Posterior cingulate gyrus (tissue), 11 donors: ENCODE measurements at places on chromosomes 16 and 17.

GRCh38 chr17:39081851-39082250 is 69.6 kb downstream of the PLXDC1 start:
- DNase-seq = no peak

- DNase-seq = no peak
These were observed 20.7 kb downstream of the CD7 start for GRCh38 chr17:82296511-82297279.

DNA sequence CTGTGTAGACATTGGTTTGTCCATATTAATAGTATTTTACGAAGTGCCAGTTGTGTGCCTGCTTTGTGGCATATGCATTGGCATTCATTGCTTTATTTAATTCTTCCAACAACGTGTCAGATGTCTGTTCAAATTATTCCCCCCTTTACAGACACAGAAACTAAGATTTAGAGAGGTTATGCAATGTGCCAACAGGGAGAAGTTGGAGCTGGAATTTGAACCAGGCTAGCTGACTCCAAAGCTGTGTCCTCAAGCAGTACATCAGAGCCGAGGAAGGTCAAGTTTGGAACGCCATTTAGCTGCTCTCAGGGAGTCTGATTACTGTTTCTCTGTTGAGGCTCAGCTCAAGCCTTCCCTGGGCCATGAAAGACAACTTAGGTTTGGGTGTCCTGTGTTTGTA is 232.3 kb downstream of the WWOX start:
- no peak for DNase-seq

GRCh38 chr16:2212362-2213324 is 2.0 kb upstream of the BRICD5 start:
- DNase-seq = no peak

DNA sequence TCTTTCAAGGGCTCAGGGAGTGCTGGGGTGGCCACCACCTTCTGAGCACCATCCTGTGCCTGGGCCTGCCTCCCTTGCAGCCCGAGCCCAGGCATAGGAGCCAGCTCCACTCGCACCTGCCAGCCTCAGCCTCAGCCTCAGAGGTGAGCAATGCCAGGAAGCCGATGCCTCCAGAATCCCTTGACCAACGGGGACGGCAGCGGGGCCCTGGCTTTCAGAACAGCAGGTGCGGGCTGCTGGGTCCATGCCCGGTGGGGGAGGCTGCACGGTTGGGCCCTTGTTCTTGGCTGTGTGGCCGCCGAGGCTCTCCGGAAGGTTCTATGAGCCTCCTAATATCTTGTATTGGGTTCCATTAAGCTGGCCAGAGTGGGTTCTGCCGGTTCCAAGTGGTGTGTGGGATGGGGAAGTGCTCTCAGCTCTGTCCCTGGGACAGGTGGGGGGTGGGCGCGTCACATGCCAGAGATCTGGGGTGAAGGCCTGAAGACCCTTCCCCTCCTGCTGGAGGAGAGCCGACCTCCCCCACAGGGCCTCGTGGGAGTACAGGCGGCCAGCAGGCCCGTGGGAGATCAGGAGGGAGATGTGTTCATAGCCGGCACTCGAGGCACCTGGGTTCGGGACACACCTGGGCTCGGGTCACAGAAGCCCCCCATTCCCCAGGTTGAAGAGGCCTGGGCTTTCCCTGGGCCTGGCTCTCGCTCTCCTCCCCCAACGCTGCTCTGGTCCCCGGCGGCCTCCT is 27.0 kb downstream of the NPTX1 start:
- no peak for DNase-seq

DNA sequence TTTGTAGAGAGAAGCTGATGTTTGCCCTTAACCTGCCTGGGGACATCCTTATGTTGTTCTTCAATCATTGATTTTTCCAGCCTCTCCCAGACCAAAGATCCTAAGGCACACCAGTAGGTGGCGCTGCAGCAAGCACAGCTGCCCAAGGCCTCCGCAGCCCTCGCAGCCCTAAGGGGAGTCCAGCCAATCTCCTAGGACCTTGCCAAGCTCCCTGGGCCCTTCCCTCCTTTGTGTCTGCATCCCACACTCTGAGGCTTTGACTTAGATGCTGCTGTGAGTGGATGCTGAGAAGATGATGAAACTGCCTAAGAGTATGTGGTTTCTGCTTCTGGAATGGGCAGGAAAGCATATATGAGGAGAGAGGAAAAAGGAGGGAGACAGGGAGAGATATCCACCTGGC is 47.1 kb downstream of the SPACA3 start:
- peak; percentile 58 for DNase-seq

DNA sequence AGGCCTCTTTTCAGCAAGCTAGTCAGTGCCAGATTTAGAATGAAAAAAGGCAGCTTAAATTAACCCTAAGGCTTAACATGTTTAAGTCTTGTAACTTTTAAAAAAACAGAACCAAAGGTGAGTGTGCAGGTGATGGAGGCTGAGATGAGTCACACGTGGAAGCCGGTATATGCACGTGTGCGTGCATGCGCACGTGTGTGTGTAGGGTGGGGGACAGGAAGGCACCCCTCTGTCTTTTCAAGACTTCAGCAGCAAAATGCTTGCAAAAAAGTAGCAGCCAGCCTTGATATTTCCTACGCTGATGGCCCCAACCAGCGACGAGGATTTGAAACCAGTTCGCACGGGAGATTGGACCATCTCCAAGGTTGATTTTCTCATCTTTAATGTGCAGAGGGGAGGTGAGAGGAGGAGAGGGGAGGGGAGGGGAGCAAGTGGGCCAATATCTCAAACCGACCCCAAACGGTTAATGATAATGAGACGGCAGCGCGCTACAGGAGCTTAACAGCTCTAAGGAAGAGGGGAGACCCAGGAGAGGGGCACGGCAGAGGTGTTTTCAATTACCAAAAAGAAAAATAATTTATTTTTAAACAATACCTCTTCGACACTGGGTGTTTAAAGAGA is 154.7 kb downstream of the ZNF423 start:
- no peak for DNase-seq

- no peak for DNase-seq
These were observed 25.6 kb upstream of the CLEC18B start for GRCh38 chr16:74446866-74447265.

DNA sequence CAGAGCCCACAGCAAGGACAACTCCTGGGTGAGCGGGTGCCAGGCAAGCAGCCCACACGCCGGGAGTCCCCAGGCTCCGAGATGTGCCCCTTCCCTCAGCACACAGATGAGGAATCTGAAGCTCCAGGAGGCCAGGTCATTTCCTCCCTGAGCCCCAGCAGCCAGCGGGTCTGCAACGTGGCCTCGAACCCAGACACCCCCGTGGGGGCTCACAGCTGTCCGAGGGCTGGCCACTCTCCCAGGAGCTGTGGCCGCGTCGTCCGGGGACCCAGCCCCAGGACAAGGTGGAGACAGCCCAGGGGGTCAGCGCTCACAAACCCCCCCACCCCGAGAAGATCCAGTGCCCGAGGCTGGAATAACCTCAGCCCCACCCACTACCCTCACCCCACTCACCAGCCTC is 17.4 kb upstream of the C1QTNF8 start:
- no peak for DNase-seq

- no peak for DNase-seq
These were observed 498 bp downstream of the PIMREG start for GRCh38 chr17:6444571-6445335.

GRCh38 chr16:60929-61878 is 7.6 kb downstream of the SNRNP25 start:
- no peak for DNase-seq

DNA sequence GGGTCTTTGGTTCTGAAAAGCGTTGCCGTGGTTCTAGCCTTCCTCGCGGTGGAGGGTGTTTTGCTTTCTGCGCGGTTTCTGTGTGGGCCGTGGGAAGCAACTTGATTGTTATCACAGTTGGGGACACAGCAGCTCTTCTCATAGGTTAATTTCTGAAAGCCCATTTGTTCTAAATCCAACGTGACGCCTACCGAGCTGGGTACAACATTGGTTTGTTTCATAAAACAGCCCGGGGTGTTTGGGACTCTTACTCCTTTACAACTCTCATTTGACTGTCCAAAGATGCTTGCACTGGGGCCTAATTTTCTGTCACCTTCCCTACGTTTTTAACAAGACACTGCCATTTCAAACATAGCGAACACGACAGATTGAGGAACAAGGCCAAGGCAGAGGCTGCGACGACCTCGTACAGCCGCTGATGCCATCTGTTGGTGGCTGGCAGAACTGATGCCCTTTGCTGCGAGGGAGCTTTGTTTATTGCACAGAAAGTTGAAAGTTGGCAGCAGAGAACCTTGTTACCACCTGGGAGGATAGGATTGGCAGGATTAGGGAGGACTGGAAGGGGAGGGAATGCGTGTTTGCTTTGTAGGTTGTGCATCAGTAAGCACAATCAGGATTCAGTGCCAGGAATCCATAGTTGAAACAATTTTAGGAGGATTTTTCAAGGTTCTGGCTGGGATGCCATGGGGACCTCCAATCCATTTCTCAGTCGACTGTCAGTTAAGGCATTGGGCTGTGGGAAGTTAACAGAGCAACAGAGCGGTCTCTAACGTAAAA is 98.3 kb downstream of the PITPNC1 start:
- DNase-seq = peak; percentile 93

DNA sequence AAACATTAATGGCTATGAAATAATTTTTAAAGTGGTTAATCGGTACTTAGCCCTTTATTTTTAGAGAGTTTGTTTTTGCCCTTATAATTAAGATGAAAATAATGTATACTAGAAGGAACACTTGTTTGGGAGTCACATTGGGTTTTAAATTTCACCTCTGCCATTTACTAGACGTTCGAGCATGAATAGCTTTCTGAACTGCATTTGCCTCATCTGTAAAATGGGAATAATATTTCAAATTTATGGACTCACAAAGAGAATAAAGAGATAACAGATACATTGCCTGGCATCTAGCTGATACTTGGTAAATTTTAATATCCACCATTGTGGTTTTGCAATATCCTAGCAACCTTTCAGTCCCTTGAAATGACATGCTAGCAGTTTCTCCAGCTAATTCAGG is 36.6 kb downstream of the TNRC6A start:
- no peak for DNase-seq

DNA sequence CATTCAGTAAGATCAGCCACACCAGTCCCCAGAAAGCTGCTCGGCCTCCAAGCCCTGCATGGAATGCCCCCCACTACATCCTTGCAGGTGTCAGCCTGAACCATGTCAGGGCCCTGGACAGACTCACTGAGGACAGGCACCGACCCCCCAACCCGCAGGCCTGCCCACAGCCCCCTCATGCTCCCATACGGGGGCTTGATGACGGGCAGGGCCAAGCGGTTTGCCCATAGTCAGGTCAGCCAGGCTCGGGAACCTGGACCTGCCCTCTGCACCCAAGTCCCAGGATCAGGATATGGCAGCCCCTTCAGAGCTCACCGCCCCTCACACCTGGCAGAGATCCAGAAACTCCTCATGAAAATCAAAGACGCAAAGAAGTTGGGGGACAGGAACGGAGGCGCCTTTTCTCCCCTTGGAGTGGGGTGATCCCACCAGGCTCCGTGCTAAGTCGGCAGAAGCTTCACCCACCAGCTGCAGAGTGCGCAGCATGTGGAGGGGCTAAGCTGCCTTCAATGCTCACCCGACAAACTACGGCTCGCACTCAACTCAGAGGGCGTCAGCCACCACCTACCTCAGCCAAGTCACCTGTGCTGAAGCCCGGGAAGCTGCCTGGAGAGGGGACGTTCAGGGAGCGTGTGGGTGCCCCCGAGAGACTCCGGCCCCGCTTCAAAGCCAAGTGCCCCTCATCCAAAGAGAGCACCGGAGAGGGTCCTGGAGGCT is 26.5 kb downstream of the GNPTG start:
- no peak for DNase-seq
